Frontal cortex (tissue), 4 donors: ENCODE measurements at places on chromosomes 7 and 10. TPM values are rescaled to one million over a fixed set of nuclear protein-coding genes. Genes with fewer than 3 reads are reported as not detected.

- no peak for DNase-seq
Observed at GRCh38 chr10:99779335-99779734, 3.1 kb upstream of the ABCC2 start.

- peak; percentile 66 for DNase-seq
Observed at GRCh38 chr7:151058781-151059366, 515 bp upstream of the SLC4A2 start.

DNA sequence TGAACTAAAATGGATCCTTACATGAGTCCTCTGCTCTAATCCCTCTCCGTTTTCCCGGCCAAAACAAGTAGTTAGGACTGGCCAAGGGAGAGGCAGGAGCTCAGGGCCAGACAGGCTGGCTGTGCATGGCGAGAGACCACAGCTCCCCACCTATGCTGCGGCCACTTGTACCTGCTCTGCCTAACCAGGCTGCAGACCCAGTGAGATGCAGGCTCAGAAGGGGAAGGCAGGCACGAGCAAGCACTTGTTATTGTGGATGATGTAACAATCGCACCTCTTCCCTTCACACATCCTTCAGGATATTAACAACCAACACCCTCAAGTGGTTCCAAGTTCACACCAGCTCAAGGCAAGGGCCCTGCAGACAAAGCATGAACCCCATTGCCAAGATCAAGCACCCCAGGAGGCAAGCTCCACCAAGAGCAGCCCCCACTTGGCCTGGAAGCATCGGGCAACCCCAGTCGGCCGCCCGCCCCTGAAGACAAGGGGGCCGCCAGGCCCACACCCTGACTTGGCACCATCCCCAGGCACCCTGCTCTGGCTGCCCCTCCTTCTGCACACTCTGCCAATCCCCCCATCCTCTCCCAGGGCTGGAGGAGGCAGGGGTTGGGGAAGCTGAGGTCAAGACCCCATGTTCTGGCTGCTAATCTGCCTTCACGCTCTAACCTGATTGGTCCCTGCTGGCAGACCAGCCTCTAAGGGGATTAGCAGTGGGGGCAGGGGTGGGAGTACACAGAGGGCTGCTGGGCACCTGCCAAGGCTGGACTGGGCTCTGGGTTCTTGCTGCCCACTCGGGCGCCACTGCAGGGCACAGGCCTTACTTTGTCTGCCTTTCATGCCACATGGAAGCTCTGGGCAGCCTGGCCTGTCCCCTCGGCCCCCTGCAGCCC lies 111.3 kb downstream of the SLIT1 start:
- DNase-seq: no peak

DNA sequence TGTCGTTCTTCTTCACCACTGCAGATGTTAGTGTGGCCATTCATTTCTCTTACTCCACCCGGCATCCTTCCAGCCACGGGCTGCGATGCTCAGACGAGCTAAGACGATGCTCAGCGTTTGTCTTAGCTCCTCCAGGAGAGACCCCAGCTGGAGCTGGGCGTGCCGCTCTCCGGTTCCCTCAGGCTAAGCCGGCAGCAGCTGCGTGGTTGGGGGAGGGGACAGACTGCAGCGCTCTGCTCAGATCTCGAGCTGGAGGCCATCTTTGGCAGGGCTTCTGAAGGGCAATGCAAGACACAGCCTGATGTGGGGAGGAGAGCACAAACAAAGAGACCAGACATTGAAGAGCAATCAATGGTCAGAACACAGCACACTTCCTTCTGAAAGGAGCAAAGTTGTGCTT lies 4.8 kb downstream of the INA start:
- DNase-seq: no peak

DNA sequence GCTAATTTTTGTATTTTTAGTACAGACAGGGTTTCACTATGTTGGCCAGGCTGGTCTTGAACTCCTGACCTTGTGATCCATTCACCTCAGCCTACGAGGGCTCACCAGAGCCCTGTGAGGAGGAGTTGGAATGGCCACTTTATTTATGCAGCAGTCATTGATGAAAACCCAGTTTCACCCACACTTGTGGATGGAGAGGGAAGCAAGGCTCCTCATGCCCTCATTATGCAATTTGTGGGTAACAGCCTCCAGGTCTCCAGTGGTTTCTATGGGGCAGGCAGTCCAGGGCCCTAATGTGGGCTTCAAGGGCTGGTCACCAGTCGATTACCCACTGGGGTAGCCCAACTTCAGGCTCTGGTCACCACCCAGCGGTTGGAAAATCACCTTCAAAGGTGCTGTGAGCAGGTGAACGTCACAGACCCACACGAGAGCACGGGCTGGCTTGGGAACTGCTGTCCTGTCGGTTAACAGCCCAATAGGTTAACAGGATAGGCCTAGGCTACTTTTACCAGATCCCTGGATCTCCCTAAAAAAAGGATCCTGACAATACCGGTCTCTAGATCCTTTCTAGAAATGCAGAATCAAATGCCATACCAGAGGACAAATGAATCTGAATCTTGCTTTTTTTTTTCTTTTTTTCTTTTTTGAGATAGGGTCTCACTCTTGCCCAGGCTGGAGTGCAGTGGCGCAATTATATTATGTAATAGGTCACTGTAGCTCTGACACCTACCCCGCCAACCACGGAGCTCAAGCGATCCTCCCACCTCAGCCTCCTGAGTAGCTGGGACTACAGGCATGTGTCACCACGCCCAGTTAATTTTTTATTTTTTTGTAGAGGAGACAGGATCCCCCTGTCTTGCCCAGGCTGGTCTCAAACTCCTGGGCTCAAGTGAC lies 97.8 kb downstream of the SLC37A3 start:
- no peak for DNase-seq

DNA sequence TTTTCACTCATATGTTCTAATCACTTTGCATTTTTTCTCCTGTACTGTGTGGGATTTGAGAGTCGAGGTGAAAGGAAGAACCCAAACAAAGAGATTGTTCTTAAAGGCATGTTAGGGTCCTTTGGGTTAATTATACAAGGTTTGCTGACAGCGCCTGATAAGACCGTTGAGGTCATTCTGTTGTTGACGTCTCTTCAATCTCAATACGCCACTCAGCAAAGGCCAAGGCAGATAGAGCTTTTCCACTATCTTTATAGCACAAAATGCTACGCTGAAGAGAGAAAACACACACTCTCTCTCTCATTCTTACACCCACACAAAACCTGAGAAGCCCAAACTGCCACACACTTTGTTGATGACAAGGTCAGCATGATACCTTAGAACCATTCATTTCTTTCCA lies 228.7 kb downstream of the CNTNAP2 start:
- DNase-seq: no peak

DNA sequence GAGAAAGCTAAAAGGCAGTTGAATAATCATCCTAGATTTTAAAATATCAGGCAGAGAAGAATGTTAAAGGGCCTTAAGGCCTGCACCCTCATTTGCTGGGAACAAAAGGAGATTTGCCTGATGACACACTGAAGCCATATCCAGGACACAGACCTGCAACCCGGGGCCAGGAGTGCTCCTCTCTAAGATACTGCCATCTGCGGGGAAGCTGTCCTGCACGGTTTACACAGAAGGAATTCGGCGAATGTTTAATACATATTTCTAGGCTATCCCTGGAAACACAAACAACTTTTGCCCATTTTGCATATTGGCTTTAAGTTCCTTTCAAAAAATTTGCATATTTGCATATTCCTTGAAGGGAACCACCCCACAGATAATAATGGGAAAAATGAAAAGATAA lies 52.3 kb downstream of the DYNC1I1 start:
- DNase-seq: no peak

- no peak for DNase-seq
Observed at GRCh38 chr7:137828456-137828855, 18.3 kb downstream of the DGKI start.

DNA sequence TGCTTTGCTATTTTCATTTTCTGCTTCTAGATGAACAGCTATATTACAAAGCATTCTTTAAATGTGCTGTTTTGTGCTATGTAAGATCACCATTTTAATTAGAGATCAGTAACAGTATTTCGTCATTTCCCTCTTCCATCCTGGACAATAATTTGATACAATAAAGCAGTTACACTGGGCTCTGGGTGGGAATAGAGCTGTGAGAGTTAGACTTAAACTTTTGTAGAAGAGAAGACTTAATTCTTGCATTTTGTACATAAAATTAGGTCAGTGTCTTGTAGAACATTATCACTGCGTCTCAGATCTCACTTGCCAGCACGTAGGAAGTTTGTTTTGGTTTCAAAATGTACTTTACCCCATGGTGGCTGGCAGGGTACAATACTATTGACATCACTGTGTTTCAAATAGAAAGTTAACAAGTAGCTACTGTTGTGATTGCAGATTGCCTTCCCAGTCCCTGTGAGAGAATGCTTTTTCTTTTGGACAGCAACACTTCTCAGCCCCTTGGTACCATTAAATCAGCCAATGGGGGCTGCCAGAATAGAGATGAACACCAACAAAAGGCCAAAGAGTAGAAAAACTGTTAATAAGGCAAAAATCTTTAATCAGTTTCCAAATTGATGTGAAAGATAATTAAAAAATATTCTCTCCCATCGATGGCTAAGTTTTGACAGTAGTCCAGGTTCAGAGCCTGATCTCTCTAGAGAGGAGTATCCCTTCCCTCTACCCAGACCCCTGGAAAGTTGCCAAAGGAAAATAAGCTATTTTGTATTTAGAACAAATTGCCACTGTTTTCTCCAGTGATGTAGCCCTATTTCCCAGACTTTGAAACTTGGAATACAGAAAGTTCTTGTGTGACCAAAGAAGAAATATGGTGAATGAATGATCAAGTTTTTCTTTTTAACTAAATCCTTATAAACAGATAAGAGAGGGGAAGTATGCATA lies 35.1 kb downstream of the SMNDC1 start:
- DNase-seq: peak; percentile 10

GRCh38 chr7:26153241-26153822 lies 1.3 kb downstream of the NFE2L3 start:
- no peak for DNase-seq

- peak; percentile 39 for DNase-seq
Observed at GRCh38 chr7:23277359-23277989, 21.7 kb upstream of the MALSU1 start.

- no peak for DNase-seq
Observed at GRCh38 chr10:87722716-87723115, 63.0 kb downstream of the PAPSS2 start.

DNA sequence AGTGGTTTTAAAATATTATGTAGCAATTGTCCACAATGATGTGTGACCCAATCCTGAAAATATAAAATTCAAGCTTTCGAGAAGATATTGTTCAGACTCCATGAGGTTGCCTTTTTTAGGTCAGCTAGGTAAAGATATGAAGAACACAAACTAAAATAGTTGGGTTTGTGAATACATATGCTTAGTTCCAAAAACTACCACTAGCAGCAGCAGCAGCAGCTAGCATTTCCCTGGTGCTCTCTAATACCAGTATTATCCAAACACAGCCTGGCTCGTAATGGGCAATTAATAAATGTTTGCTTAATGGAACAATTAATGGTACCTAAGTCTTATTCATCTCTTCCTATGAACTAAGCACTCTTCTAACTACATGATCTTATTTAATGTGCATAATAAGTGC lies 362.5 kb downstream of the MALRD1 start:
- no peak for DNase-seq

GRCh38 chr10:11962176-11962575 lies 80.4 kb downstream of the UPF2 start:
- DNase-seq: no peak

DNA sequence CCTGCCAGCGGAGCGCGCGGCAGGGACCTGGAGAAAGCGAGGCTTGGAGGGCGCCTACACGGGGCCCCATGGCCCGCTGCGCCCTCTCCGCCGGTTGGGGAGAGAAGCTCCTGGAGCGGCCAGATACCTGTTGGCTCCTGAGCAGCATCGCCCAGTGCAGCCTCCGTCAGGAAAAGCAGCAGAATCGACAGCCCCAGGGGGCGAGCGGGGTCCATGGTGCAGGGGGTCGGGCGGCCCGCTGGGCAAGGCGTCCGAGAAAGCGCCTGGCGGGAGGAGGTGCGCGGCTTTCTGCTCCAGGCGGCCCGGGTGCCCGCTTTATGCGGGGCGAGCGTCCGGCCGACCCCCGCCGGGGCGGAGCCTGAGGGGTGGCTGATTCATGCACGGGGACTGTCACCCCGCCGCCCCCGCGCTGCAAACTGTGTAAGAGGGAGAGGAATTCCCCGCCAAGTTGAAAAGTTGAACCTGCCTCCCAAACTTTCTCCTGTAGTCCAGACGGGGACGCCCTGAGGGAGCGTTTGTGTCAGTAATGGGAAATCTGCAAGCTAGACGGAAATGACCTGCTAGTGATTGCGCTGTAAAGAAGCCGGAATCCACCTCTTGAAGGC lies at the start of gene TFPI2:
TFPI2 (minus strand) TSS at position 290 of the 605 bp plus-strand sequence; CDS start at position 215, 75 bp downstream.
- DNase-seq: peak; percentile 13

DNA sequence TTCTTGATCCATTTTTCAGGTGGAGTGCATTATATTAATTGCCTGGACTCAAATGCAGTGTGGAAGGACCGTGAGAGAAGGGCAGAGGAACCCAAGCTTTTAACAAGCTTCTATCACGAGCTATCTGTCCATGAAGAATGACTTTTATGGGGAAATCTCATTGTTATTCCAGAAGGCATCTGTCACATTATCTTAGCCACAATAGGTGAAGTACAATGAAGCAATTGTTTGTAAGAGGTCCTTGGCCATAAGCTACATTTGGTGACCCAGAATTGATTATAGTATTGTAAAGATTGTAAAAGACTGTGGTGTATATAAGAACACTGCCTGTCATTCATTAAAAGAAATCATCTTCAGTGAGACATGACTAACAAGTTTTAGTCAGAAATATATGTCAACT lies 58.6 kb upstream of the RELN start:
- no peak for DNase-seq

DNA sequence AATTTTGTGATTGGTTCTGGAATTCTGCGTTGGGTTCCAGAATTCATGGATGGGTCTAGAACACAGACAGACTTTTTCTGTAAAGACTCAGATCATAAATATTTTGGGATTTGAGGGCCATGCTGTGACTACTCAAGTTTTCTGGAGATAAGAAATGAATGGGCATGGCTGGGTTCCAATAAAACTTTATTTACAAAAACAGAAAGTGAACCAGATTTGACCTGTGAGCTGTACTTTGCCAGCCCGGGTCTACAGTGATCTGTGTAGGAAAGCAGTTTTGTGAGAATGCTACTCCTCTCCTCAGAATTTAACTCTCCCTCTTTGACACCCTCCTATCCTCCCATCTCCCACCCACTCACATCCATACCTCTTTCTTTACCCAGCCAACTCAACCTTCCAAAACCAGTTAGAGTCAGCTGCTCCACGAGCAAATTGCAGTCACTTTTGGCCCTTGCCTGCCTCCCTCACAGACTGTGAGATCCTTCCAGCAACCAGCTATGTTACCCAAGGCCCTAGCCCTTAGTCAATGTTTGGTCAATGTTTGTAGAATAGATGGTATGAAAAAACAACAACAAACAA lies 312.8 kb upstream of the ZMIZ1 start:
- no peak for DNase-seq

DNA sequence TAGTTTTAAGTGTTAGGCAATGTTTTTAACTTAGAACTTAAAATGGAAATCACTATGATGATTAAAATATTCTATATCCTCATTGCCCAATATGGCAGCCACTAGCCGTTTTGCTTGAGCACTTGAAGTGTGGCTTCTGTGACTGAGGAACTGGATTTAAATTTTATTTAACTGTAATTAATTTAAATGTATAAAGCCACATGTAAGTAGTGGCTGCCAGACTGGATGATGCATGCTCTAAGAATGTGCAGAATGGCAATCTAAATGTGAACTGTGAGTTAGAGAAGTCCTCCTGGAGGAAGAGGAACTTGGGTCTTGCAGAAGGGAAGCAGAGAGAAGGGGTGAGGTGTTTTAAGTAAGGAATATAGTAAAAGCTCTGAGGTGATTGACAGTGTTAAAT lies 451.4 kb downstream of the SUGCT start:
- no peak for DNase-seq

Gene ZNF32
- 59.9 TPM for total RNA-seq

Gene ATP5F1C
- total RNA-seq: 422 TPM

Gene EGFR
- 5.3 TPM for total RNA-seq

Gene WDFY4
- 0.41 TPM for total RNA-seq

Gene CPA2
- not detected for total RNA-seq

Gene RBM20
- total RNA-seq: 0.41 TPM
